H4 (cell line): ENCODE measurements at places on chromosomes 12 and 14. TPM values are rescaled to one million over a fixed set of nuclear protein-coding genes. Genes with fewer than 3 reads are reported as not detected.

The MORN3 gene
- total RNA-seq = 0.23 TPM in 1 of 2 replicates, not detected in the other

DNA sequence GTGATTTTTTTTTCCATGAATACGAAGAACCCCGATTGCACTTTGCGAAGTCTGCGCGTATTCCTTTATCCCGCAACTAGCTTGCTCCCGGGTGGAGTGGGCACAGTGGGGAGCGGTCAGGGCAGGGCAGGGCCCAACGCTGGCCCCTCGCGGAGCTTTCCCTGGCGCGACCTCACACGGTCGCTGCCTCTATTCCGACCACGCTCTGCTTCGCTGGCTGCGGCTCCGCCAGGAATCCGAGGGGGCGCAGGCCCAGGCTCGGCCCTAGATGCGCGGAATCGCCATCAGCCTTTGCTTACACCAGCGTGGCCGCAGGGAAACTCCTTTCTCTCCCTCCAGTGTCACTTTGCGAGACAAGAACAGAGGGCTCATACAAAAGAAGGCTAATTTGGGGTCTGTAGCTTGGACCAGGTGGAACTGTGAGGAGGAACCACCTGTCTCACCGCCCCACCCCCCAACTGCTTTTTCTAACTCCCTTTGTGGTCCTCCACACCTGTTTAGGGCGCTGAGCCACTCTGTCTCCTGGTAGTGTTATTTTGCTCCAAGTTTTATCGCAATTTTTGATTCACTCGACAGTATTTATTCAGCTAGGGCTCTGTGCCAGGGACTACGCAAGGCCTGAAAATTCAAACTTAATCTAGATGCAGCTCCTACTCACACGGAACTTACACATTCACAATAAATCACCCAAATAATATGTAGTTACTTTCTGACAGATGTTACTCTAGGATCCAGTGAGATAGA lies 3.1 kb upstream of the NKX2-1 start:
- DNase-seq = no peak

The TBX3 gene
- 16.1 and 17.5 TPM in 2 replicates for total RNA-seq

GRCh38 chr14:105026802-105027563 lies 6.1 kb upstream of the CDCA4 start:
- DNase-seq = peak; percentile 82

- DNase-seq = peak; percentile 98
These were observed 4.5 kb upstream of the IRF2BPL start for GRCh38 chr14:77032844-77033621.

DNA sequence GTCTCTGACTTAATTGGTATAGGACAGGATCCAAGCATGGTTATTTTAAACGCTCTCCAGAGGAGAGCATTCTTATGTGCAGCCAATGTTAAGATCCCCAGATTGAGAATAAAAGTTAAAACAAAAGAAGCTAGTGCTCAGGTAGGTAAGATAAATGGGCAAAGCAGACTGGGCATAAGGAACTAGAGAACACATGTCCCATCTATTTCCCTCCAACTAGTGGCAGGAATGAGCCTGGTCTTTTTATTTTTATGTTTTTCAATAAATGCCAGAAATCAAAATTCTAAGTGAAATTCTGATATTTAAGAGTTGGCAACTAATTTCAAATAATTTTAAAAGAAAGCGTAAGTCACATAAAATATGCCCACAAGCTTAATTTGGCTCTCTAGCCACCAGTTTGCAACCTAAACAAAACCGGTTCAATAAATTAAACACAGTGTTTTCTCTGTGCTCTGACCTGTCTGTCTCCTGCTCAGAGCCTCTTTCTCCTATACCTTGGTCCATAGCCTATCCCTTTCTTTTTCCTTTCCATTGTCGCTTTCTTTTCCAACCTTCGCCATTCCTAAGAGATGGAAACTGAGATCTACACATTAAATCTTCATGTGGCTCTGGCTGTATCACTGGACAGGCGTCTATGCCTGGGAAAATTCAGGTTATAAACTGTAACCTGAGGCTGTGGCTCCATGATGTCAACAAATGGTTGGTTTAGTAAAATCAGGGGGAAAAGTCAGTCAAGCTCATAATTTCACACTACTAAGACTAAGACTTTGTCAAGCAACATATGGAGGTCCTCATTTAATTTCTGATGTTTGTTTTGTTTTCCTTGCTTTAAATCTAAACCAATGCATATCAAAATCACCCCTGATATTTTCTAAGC lies 5.5 kb downstream of the SLC38A1 start:
- DNase-seq = no peak

DNA sequence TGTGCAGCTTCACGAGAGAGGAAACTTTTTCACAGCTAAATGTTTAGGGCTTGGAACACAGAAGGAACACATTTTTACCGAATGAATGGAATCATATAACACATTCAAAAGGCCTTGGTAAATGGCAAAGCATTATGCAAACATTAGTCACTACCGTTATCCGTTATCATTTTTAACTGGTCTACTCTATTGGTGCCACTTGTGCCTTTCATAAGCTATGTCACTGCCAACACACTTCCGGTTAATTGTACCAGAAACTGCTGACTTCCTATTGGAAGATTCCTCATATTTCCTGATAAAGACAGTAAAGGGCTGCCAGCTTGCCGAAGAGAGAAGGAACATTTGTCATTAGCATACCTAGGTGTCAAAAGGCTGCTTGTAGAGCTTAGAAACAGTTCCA lies 169.2 kb downstream of the APAF1 start:
- DNase-seq = no peak

DNA sequence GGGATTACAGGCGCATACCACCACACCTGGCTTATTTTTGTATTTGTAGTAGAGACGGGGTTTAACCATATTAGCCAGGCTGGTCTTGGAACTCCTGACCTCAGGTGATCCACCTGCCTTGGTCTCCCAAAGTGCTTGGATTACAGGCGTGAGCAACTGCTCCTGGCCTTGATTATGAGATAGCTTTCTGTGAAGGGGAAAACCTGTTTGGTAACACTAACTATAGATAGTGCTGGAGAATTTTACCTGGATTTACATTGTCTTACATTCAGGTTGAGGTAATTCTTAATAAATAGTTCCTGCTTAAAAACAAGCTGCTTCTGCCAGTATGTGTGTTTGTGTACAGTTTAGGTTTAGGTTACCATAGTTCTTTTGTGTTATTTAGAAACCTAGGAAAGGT lies 77.1 kb downstream of the MON2 start:
- DNase-seq = no peak

GRCh38 chr12:6953442-6954315 lies 2.5 kb downstream of the PTPN6 start:
- DNase-seq = peak; percentile 54

- no peak for DNase-seq
These were observed 15.8 kb upstream of the PTGDR start for GRCh38 chr14:52251724-52252123.

DNA sequence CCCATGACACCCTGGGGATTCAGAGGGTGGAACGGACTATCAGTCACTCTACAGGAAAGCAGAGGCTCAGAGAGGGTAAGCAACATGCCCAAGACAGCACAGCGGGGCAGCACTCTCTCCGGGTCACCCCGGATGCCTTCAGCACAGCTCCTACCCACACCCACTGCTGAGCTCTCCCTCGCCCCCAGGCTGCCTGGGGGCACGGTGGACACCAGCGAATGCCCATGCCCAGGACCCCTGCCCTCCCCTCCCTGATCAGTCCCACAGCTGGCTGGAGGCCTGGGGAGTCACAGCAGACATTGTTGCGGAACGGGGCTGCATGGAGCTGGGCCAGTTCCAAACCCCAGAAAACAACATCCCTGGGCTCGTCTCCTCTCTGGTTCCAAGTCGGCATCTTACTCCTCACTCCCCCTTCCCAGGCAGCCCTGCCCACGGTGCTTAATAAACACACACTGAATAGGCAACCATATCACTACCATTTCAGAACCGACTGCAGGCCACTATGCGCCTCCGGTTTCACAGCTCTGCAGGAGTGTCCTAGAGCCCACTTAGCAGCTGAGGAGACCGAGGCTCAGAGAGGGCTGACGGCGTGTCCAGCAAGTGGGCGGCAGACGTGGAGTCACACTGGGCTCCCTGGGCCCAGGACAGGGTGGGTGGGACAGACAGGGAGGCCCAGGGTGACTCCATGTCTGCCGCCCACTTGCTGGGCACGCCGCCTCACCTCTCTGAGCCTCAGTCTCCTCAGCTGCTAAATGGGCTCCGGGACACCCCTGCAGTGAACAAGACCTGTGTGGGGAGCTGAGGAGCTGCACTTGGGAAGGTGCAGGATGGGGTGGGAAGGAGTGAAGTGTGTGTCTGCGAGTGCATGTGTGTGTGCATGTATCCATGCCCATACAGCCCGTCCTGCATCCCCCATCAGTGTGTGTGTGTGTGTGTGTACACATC lies 27.0 kb downstream of the CCDC85C start:
- no peak for DNase-seq

GRCh38 chr14:75804570-75805275 lies 143.7 kb downstream of the TTLL5 start:
- no peak for DNase-seq
